Uterine smooth muscle cell (primary cell): ENCODE measurements at places on chromosomes 7 and 10. TPM values are rescaled to one million over a fixed set of nuclear protein-coding genes. Genes with fewer than 3 reads are reported as not detected.

YWHAG gene
- 81.5 and 101 TPM in 2 replicates for total RNA-seq

SLC13A1 gene
- total RNA-seq: not detected in 2 replicates

SMO gene
- total RNA-seq: 10.8 and 29.2 TPM in 2 replicates

MBL2 gene
- total RNA-seq: not detected in 2 replicates

POM121 gene
- 5.9 and 6.0 TPM in 2 replicates for total RNA-seq

GCK gene
- 0.55 and 0.62 TPM in 2 replicates for total RNA-seq

ADIRF gene
- total RNA-seq: 36.3 and 73.0 TPM in 2 replicates
